Osteocyte (in vitro differentiated cells): ENCODE measurements at places on chromosomes 1 and 21.

GRCh38 chr1:14372526-14372925 lies 226.0 kb upstream of the KAZN start:
- no peak for DNase-seq

GRCh38 chr1:101407505-101408211 lies 170.8 kb downstream of the S1PR1 start:
- DNase-seq = no peak

GRCh38 chr1:199597152-199597551 lies 430.4 kb upstream of the NR5A2 start:
- no peak for DNase-seq

DNA sequence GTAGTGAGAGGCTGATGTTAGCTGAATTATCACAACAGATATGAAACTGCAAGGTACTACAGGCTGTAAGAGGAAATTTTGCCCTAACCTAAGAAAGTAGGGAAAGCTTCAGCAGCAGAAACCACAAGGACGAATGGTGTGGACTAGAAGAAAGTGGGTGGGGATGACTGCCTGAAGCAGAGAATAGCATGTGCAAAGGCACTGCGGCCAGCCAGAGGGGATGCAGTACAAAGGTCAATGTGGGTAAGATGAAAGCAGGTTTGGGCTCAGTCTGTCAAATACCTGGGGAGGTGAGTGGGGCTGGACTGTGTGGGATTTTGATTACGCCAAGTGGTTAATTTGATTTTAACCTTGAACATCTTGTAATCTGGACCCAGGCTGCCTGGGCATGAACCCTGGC lies 199.3 kb upstream of the GALNT2 start:
- DNase-seq = no peak

GRCh38 chr21:38188037-38188436 lies 68.8 kb upstream of the KCNJ15 start:
- DNase-seq = no peak

GRCh38 chr1:41530411-41530810 lies 45.9 kb upstream of the EDN2 start:
- DNase-seq = no peak

- DNase-seq = no peak
Observed at GRCh38 chr1:207827488-207827830, 75.6 kb downstream of the CD46 start.

GRCh38 chr1:248813546-248813945 lies 12.2 kb downstream of the SH3BP5L start:
- DNase-seq = peak; percentile 78

DNA sequence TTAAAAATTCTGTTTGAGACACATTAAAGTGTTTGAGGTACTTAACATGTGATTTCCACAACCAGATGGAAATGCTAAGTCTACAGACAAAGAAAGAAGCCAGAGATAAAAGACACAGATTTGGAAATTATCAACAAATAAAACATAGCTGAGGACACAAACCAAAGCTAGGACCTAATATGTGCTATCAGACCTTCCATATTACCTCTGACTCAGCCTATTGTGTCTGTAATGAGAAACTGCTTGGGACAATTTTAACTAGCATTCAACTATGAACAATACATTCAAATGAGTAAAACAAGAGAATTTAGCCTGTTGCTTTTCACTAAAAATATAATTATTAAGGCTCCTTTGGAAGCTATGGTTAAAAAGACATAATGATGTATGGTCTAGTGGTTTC lies 54.6 kb downstream of the WNT2B start:
- DNase-seq = no peak

- DNase-seq = no peak
Observed at GRCh38 chr1:226809785-226810571, 60.4 kb upstream of the PSEN2 start.

DNA sequence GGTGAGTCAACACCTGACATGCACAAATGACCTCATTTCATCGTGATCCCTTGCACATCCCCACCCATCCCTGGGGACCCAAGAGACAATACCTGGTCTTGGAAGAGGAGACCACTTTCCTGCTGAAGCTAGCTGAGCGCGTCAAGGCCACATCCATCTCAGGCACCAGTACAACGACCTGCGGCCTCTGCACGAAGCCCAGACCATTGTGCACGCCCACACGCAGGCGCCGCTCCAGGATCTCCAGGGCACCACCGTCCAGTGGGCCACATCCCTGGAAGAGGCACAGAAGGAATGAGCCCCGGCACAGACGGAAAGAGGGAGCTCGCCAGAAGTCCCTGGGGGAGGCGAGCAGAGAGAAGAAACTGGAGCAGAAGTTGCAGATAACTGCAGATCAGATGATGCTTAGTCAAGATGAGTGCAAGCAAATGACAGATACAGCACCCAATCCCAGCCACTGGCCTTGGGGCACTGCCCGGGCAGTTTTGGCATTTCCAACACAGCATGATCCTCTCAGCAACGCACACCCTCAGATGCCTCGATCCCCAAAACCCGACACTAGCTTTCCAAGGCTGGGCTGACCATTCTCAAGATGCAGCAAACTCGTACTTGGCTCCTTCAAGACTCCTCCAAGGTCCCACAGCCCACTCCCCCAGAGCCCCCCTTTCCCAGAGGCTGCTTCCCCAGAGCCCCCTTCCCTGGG lies 44.1 kb downstream of the NPHP4 start:
- peak; percentile 68 for DNase-seq

GRCh38 chr1:156773607-156774006 lies 6.3 kb downstream of the PRCC start:
- DNase-seq = no peak

- DNase-seq = no peak
Observed at GRCh38 chr1:56434740-56435139, 144.6 kb downstream of the PLPP3 start.

GRCh38 chr1:210908257-210908656 lies 225.7 kb downstream of the KCNH1 start:
- DNase-seq = no peak

DNA sequence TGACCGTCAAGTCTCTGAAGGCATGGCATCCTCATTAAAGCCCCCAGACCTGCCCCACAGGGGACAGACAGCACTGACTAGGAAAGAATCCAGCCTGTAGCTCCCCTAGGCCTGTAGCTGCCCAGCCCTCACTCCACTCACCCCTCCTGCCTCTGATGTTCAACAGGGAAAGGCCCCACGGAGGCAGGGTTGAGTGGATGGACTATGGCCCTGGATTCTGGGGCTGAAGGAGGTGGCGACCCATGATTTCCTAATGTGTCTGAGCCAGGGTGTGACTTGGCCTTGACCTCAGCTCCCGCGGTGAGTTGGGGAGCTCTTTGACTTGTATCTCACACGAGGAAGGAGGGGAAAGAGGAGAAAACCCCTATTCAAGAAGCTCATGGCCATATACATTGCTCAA lies 238.5 kb upstream of the CSF3R start:
- no peak for DNase-seq

DNA sequence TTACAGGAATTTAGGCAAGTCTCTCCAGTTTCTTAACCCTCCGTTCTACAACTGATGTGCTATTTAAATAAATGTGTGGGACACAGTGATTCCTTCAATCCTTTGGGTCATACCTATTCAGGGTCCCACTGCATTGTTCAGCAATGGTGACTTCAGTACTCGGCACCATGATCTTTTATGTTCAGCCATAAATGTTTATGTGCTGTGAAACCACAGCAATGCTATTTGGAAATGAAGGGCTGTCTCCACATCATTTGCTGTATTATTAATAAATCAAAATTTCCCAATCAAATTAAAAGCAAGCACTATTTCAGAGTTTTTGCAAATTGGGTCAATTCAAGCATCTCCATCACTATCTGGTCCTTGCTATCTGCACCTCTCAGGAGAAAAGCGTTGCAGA lies 84.8 kb downstream of the NR5A2 start:
- DNase-seq = no peak

- no peak for DNase-seq
Observed at GRCh38 chr1:93707956-93708355, 26.3 kb upstream of the BCAR3 start.

GRCh38 chr1:175204330-175204729 lies 11.8 kb upstream of the KIAA0040 start:
- DNase-seq = no peak

- DNase-seq = no peak
Observed at GRCh38 chr21:17796037-17796403, 23.1 kb downstream of the C21orf91 start.

DNA sequence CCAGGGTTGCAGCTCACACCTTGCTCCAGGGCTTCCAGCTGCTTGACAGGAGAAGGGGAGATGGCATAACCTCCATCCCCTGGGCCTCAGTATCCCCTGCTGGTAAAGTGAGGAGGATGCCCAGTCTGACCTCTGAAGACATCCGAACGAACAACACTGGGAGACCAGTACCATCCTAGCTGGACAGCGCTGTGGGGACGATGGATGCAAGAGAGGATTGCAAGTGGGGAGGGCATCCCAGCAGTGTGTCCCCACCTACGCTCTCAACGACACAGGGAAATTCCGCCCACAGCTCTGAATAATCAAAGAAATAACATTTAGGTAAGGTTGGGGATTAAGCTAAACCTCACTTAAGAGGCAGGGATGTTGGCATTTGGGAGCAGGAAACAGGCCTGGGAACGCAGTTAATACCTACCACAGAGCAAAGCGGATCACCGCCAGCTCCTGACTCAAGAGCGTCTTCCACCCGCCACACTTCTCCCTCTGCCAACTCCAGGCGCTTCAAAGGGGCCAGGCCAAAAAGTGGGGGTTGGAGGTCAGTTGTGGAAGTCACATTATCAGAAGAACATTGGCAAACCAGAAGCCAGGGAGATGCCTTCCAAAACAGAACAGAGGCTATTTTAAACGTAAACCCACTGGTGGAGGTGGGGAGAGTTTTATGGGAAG lies 47.6 kb downstream of the SSBP3 start:
- DNase-seq = no peak

GRCh38 chr1:214438530-214438929 lies 112.9 kb downstream of the PTPN14 start:
- DNase-seq = no peak
